Mammary epithelial cell (primary cell): ENCODE measurements at places on chromosomes 6 and 20. TPM values are rescaled to one million over a fixed set of nuclear protein-coding genes. Genes with fewer than 3 reads are reported as not detected.

DNA sequence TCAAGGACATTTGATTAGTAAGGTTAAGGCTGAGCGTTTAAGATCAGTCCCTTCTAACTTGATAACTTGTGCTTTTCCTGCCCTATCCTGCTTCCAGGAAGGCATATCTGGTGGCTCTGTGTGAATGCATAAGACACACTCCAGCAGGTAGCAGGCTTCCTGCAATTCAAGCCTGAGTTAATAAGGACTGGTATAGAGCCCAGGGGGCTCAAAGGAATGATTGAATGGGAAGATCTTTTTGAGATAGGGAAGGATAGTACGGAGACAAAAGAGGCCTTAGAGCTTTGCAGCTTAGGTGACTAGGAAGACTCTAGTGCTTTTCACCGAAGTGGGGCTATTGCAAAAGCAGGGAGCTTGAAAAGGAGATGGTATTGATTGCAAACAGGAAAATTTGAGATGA is 307.1 kb downstream of the GRIK2 start:
- no peak for DNase-seq

GRCh38 chr6:170269151-170269845 is 21.6 kb downstream of the DLL1 start:
- DNase-seq, result no peak

DNA sequence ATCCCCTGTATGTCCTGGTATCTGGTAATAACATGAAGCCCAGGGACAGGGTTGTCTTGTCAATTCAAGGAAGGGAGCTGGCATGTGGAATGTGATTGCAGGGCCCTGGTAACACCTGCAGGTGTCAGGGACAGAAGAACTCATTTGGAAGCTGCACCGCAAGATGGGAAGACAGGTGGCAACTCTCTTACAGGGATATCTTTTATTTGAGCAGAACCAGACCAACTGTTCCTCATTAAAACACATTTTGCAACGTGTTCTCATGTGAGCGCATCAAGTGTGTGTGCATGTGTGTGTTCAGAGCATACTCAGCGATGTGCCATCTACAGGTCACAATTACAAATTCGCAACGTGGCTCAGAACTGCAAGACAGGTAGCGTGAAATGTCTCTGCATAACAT is 370.9 kb upstream of the SOX4 start:
- DNase-seq, result no peak

Gene EEF1A2
- polyA plus RNA-seq, result 0.58 TPM

Gene MATN4
- 0.06 TPM for polyA plus RNA-seq

Gene SYNGAP1
- polyA plus RNA-seq, result 3.2 TPM

Gene LY6G6F
- not detected for polyA plus RNA-seq
